K562 (cell line): ENCODE measurements at places on chromosomes 1 and 21.

- no peaks in the 10 kb centered on the region for H3K4me1 ChIP-seq
- no peak overlapping the region for H3K27ac ChIP-seq
- H3K27me3 ChIP-seq: no peaks in the 10 kb centered on the region
- DNase-seq: no peak
Observed at GRCh38 chr1:200400556-200400955, 9.3 kb downstream of the ZNF281 start.

DNA sequence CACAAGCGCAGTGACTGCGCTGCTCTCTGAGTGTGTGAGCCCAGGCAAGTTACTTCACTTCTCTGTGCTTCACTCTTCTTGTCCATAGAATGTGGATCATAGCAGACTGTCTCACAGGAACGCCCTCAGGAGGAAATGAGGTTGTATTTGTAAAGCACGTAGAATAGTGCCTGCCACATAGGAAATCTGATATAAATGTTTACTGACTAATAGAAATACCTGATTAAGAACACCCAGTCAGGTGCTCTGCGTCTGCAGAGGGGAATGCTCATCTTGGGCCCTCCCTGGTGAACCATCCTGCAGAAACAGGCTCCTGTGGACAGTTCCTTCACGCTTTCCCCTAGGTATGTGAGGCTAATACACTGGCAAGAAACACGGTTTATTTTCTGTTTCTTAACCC lies 100.3 kb downstream of the BEND5 start:
- H3K4me1 ChIP-seq: no peaks in the 10 kb centered on the region
- DNase-seq: no peak
- H3K27ac ChIP-seq: no peak overlapping the region

DNA sequence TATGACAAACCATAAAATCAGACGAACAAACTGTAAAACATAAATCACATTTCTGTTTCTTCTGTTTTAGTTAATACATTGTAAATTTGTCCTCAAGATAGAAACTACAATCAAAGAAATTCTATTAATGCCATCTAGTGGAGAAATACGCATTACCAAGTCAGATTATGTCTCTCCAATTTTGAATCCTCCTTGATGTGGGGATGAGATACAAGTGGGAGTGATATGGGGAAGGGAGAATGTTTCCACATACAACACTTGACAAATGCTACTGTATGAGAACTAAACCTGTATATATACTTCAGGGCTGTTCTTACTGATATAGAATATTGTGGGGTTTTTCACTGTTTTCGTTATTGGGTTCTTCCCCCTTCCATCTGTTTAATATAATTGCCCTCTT lies 2.6 kb downstream of the HFM1 start:
- peaks cover 10% of the 10 kb centered on the region for H3K4me1 ChIP-seq
- peak; percentile 20 for DNase-seq
- H3K4me3 ChIP-seq: no peak overlapping the region
- H3K36me3 ChIP-seq: no peaks in the 10 kb centered on the region

GRCh38 chr1:114310695-114311271 lies 157.1 kb upstream of the SYT6 start:
- H3K4me1 ChIP-seq: no peaks in the 10 kb centered on the region
- no peak overlapping the region for H3K27ac ChIP-seq
- H3K4me3 ChIP-seq: no peak overlapping the region
- no peaks in the 10 kb centered on the region for H3K36me3 ChIP-seq
- 0 out of 2 replicates have a peak, but pooled peaks cover 3% of the 10 kb centered on the region for H3K27me3 ChIP-seq
- no peak for DNase-seq

- no peaks in the 10 kb centered on the region for H3K36me3 ChIP-seq
- H3K4me1 ChIP-seq: no peaks in the 10 kb centered on the region
- no peaks in the 10 kb centered on the region for H3K27me3 ChIP-seq
- no peak for DNase-seq
- H3K4me3 ChIP-seq: no peak overlapping the region
Observed at GRCh38 chr1:178341261-178341956, 155.4 kb downstream of the CLEC20A start.

GRCh38 chr1:27471477-27471876 lies 18.5 kb downstream of the WASF2 start:
- H3K36me3 ChIP-seq: peaks cover 29% of the 10 kb centered on the region
- H3K27me3 ChIP-seq: no peaks in the 10 kb centered on the region
- H3K4me1 ChIP-seq: peaks cover 4% of the 10 kb centered on the region; the same call in 2 of the 3 replicates
- no peak overlapping the region for H3K27ac ChIP-seq
- no peak for DNase-seq

- no peak overlapping the region for H3K4me3 ChIP-seq
- no peak for DNase-seq
- no peaks in the 10 kb centered on the region for H3K36me3 ChIP-seq
- no peaks in the 10 kb centered on the region for H3K4me1 ChIP-seq
- no peaks in the 10 kb centered on the region for H3K27me3 ChIP-seq
Observed at GRCh38 chr1:66787641-66788040, 13.4 kb downstream of the INSL5 start.

DNA sequence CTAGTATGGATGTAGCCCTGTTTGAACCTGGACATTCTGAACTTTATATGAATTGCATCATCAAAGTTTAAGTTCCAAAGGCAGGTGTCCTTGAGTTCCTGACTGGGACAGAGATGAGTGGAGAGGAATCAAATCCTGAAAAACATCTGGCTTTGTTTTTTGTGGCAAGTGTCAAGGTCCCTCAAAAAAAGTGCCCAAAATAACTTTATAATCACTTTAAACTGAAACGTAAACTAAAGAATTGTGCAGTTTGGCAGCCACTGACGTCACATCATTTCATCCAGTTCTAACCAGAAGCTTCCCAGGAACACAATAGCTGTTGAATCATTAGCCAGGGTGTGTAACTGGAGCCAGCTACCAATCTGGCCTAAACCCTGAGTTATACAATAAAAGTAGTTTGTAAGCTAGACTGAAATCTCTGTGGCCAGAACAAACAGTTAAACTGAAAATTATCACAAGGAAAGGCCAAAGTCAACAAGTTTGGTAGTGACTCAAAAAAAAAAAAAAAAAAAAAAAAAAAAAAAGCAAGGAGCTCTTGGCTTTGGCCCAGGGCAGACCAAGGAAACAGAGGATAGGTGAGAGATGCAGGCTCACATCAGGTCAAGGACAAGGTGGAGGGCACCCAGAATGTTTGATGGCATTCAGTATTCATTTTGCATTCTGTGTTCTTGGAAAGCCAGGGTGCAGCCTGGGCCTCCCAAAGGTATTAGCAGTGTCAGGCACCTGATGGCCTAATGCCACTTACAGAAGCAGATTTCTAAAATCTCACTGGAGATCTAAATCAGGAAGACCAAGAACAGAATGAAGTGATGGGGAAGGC lies 74.3 kb downstream of the TNFSF18 start:
- no peak overlapping the region for H3K4me3 ChIP-seq
- no peaks in the 10 kb centered on the region for H3K27me3 ChIP-seq
- no peak for DNase-seq
- H3K27ac ChIP-seq: no peak overlapping the region
- H3K36me3 ChIP-seq: no peaks in the 10 kb centered on the region
- H3K4me1 ChIP-seq: no peaks in the 10 kb centered on the region

- peak; percentile 99 for DNase-seq
- no peak overlapping the region for H3K4me3 ChIP-seq
- H3K4me1 ChIP-seq: peaks cover 64% of the 10 kb centered on the region
- H3K36me3 ChIP-seq: no peaks in the 10 kb centered on the region
Observed at GRCh38 chr1:44035726-44036408, 4.6 kb upstream of the SLC6A9 start.

DNA sequence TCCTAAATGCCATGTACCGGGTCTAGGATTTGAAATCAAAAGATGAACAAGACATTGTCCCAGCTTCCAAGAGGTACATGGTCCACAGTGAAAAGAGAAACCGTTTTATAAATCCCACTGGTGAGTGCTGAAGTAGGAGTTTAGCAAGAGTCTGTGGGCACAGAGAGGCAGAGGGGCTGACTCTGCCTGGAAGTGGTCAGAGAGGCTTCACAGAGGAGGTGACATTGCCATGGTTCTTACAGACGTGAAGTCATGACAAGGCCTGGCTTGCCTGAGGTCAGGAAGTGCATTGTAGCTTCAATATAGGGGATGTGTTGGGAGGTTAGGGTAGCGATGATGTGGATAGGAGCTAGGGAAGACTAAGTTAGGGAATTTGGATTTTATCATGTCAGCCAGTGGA lies 28.4 kb downstream of the MAPKAPK2 start:
- no peaks in the 10 kb centered on the region for H3K27me3 ChIP-seq
- peaks cover 2% of the 10 kb centered on the region; the same call in 1 of the 3 replicates for H3K36me3 ChIP-seq
- no peak for DNase-seq
- H3K27ac ChIP-seq: peak overlapping the region; percentile 11; the same call in 2 of the 3 replicates

DNA sequence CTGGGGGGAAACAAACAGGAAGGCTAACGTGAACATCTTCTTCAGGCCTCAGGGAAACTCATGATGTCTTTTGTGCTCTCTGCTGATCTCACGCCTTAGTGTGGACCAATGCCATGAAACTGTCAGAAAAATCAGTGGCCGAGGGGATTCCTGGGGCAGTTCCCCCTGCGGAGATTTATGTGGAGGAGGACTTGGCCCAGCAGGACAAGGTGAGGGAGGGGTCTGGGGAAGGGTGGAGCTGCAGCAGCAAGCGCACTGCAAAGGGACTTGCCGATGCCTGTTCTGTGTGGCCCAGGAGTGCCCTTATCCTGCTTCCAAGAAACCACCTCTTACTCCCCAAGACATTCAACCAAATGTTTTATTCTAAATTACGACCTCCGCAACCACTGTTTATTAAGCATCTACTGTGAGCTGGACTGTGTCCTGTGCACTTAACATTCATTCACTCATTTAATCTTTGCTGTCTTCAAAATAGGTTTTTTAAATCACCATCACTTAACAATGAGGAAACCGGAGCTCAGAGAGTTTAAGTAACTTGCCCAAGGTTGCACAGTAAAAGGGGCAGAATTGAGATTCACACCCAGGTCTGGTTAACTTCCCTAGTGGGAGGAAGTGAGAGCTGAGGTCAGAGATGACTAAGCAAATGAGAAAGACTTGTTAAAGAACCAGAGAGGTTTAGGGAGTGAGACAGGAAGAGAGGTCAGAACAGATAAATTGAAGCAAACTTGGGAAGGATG lies 49.7 kb downstream of the FHAD1 start:
- no peak overlapping the region for H3K27ac ChIP-seq
- H3K4me3 ChIP-seq: no peak overlapping the region
- DNase-seq: no peak
- H3K36me3 ChIP-seq: no peaks in the 10 kb centered on the region
- no peaks in the 10 kb centered on the region; the same call in 1 of the 3 replicates for H3K27me3 ChIP-seq

GRCh38 chr1:232776526-232777106 lies 28.6 kb upstream of the MAP10 start:
- H3K4me3 ChIP-seq: no peak overlapping the region
- H3K27ac ChIP-seq: no peak overlapping the region
- H3K27me3 ChIP-seq: peaks cover 5% of the 10 kb centered on the region; the same call in 1 of the 2 replicates
- H3K36me3 ChIP-seq: no peaks in the 10 kb centered on the region
- no peak for DNase-seq
- H3K4me1 ChIP-seq: no peaks in the 10 kb centered on the region

DNA sequence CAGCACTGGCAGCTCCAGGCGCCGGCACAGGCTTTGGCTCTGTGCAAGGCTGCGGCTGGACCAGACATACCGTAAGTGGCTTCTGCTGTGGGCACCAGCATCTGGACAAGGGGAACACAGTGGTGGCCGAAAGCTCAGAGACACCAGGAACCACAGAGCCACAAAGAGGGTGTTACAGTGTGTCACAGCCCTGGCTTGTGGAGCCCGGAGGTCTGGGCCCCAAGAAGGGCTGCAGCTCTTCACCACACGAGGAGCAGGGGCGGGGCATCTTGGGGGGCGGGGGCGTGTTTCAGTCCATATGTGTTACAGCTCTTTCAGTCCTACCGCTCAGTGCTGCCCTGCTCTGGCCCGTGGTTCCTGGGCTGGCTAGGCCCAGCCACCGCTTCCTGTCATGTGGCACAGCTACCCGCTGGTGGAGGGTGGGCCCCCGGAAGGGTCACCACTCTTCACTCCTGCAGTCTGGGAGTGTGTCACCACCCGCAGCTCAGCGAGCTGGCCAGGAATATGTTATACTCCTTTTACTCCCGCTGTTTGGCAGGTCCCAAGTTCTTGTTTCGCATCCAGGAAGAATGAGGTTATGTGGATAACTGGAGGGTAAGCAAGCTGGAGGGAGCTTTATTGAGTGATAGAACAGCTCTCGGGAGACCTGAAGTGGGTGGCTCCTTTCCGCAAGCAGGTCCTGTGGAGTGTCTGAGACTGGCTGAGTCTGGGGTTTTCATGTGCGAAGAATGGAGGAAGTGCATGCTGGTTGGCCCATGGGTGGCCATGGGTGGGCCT lies 3.3 kb upstream of the LSM10 start:
- no peaks in the 10 kb centered on the region for H3K27me3 ChIP-seq
- peak overlapping the region; percentile 49 for H3K4me3 ChIP-seq
- peak; percentile 82 for DNase-seq
- H3K27ac ChIP-seq: peak overlapping the region; percentile 87
- H3K4me1 ChIP-seq: peaks cover 24% of the 10 kb centered on the region
- no peaks in the 10 kb centered on the region for H3K36me3 ChIP-seq

DNA sequence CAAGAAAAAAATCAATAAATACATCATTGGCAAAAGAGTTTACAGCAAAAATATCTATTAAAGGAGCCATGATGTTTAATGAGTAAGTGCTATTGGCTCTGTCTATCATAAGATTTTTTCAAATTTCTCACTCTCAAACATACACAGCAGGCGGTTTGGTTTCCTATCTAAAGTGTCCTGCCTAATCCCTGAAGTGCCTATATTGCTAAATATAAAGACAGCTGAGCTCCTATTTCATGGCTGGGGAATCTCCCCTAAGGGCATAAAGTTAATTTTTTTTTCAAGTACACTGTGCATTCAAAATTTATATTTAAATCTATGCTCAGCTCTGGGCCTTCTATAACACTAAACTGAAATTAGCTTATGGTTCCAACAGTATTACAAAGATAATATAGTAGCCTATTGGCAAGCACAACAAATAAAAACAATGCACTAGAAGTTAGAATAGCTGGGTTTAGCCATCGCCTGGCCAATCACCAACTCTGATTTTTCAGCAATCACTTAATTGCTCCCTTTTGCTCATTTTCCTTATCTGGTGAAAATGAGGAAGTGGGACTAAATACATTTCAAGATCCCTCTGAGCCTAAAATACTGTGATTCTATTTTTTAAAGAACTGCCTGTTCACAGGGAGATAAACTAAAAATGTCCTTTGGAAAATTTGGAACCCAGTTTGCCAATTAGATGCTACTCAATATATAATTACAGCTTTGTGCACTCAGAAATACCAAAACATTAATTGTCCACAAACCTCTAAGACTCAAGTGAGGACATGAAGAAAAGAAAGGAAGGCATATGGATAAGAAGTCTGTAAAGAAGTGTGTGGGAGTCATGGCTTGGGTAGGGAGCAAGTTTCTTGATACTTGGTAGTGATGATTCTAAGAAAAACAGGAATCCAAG lies 62.5 kb downstream of the WDR64 start:
- no peak overlapping the region for H3K4me3 ChIP-seq
- no peaks in the 10 kb centered on the region for H3K4me1 ChIP-seq
- no peak for DNase-seq
- no peaks in the 10 kb centered on the region for H3K36me3 ChIP-seq
- no peak overlapping the region for H3K27ac ChIP-seq
